ENCODE measurements at places on chromosomes 2 and 18.

DNA sequence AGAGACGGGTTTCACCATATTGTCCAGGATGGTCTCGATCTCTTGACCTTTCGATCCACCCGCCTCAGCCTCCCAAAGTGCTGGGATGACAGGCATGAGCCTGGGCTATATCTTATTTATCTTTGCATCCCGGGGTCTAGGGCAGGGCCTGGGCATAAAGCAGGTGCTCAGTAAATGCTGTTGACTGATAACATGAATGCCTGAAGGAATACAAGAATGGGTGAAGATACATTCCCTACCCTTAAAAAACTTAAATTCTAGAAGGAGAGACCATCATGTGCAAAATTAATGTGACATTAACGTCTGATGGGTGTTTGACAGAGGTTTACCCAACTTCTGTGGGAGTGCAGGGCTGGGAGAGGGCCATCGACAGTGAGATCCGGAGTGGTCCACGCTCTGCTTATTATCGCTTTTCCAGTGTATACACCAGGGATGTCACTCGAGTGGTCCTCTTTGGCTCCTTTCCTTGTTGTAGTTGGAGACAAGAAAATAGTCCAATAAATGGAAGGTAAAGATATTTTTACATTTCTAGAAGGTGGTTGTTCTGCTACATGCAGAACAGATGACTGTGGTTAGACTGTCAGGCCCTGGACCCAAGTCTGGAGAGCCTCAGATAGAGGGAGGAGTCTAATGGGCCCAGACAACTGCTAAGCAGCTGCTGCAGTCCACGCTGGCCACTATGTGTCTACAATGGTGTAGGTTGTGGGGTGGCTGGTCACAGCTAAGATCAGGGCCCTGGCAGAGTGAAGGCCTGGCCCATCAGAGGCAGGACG is 131.7 kb downstream of the MYCN start:
- DNase-seq, result no peak

DNA sequence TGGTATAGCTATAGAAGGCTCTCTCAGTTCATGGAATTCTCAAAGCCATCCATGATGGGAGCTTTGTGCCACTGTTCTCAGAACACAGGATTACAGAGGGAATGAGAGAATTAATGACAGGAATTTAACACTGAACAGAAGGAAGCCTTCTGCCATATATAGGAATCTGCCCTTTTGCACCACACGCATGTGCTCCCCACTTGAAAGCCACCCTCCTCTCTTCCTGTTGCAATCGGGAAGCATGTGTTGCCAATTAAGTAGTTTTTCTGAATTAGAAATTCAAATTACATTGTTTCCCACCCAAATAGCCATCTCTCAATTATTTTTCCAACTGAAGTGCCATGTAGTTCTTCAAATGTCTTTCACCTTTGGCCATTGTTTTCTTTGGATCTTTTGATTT is 71.3 kb downstream of the C1D start:
- no peak for DNase-seq

DNA sequence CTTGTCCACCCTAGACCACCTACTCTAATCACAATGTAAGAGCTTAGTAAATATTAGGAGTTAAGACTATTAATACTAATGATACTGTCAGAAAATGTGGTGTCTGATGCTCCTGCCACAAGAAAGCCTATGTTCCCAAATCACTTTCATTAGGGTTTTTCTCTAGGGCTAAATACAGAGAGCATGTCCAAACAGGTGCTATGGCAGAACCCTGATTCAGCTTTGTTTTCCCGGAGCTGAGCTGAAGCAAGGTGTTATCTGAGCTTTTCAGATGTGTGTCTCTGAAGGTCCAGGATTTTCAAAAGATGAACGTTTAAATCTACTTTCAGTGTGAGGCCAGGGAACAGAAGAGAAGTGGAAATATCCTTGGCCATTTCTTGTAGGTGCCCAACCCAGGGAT is 40.6 kb downstream of the CPO start:
- no peak for DNase-seq

GRCh38 chr2:123961576-123961975 is 63.5 kb upstream of the CNTNAP5 start:
- no peak for DNase-seq

- no peak for DNase-seq
Observed at GRCh38 chr18:57051657-57052044, 95.2 kb upstream of the BOD1L2 start.

- peak; percentile 59 for DNase-seq
Observed at GRCh38 chr2:118882693-118883336, 35.4 kb upstream of the EN1 start.

DNA sequence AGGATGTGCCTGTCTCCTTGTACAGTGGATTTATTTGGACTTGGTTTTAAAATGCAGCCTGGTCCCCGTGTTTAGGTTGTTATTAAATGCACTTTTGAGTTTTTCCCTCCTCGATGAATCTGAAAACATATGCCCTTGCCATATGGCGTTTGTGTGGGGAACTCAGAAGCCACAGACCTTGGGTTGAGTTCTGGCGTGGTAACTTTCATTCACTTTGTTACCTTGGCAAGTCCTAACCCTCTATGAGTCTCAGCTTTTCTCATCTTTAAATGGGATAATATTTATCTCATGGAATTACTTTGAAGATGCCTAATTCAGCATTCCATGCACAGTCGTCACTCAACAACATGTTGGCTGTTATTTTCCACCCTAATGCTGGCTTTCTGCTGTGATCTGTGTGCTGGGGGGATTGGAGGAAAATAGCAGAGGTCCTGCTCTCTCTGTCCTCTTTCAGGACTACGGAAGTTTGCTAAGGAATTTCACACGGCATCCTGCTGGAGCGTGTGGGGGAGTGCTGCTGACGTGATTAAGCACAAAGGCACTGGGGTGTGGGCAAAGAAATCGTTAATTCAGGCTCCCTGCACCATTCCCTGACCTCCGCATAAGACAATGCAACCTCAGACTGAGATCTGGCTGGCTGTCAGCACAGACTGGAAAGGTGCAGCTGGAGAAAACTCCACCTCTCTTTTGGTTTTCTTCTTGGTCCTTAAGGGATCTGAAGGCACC is 61.7 kb downstream of the LDLRAD4 start:
- DNase-seq, result no peak

GRCh38 chr2:189178054-189178453 is 1.5 kb downstream of the COL5A2 start:
- no peak for DNase-seq

GRCh38 chr2:88188748-88189147 is 18.6 kb downstream of the THNSL2 start:
- DNase-seq, result no peak

GRCh38 chr2:24543252-24543651 is 52.2 kb downstream of the NCOA1 start:
- DNase-seq, result no peak

GRCh38 chr2:216692636-216693413 is 2.5 kb downstream of the IGFBP5 start:
- DNase-seq, result no peak
